ENCODE measurements at places on chromosomes 16 and 17.

DNA sequence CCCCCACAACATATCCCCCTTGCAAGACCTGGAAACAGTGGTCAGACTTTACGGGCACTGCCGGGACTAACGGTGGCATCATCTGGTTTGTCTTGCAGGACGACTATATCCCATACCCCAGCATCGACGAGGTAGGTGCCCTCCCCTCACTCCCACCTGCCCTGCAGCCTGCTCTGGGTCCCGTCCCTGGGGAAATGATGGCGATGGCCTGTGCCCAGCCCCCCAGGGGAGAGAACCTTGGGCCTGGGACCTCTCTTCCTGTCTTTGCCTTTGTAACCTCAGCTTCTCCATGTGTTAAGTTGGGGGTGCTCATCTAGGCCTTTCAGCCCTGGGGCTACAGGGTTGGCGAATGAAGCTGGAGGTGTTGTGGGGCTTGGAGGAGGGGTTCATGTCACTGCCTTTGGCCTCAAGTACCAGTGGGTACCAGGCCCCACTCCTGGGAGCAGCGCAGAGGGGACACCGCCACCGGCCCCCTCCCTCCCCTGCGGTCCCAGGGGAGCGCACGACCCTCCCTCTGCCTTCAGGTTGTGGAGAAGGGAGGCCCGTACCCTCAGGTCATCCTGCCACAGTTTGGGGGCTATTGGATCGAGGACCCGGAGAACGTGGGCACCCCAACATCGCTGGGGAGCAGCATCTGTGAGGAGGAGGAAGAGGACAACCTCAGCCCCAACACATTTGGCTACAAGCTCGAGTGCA lies 99.9 kb downstream of the OR1D5 start:
- DNase-seq, result no peak

DNA sequence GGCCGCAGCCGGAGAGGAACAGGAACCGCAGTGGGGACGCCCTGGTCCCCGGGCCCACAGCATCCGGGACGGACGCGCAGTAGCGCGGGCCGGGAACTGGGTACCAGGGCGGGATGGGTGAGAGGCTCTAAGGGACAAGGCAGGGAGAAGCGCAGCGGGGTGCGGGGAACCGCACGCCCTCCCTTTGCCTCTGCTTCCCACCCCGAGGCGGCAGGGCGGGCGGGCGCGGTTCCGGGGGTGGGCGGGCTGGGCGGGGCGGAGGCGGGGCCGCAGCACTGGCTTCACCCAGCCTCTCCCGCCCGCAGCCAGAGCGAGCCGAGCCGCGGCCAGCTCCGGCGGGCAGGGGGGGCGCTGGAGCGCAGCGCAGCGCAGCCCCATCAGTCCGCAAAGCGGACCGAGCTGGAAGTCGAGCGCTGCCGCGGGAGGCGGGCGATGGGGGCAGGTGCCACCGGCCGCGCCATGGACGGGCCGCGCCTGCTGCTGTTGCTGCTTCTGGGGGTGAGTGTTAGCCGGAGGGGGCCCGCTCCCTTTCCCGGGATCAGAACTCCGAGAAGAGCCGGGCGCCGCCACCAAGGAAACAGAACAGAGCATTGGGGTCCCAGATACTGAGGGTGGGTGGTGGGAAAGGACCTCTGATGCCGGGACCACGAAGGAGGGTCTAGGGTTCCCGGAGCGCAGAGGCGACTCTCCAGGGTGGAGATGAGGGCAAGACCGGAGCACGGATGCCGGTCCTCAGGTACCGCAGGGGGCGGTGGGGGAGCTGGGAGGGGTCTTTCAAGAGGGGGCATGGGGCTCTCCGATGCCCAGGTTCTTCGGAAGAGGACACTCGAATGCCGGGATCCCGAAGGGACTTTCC lies at the start of gene NGFR:
Gene NGFR (plus strand): TSS at position 308 of the 856 bp plus-strand sequence. CDS start 125 bp downstream, at position 433.
- DNase-seq, result no peak

GRCh38 chr17:55743103-55743679 lies 7.7 kb upstream of the PCTP start:
- DNase-seq, result no peak

- DNase-seq, result no peak
Observed at GRCh38 chr16:29925105-29925756, 795 bp downstream of the KCTD13 start.

DNA sequence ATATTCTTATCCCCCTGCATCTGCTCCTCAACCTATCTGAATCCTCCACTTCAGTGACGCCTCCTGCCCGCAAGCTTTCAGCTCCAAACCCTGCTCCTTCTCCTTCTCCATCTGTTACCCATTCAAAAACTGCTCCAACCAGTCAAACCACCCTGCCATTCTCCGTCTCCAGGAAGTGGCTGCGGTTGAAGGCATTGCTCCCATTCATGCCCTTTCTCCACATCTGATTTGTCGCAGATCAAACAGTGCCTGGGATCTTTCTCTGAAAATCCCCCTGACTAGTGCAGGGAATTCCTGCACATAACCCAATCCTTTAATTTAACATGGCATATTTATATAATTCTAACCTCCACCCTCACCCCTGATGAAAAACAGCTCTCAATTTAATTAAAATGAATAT lies 56.3 kb downstream of the SLFN5 start:
- DNase-seq, result no peak

GRCh38 chr17:35063514-35064223 lies at the start of gene RFFL:
Gene RFFL, minus strand, starts transcription at chr17:35063707. Its CDS starts 37,154 bp downstream, at chr17:35026553.
- DNase-seq, result peak; percentile 8

- DNase-seq, result no peak
Observed at GRCh38 chr17:77890771-77891170, 67.7 kb upstream of the TNRC6C start.

DNA sequence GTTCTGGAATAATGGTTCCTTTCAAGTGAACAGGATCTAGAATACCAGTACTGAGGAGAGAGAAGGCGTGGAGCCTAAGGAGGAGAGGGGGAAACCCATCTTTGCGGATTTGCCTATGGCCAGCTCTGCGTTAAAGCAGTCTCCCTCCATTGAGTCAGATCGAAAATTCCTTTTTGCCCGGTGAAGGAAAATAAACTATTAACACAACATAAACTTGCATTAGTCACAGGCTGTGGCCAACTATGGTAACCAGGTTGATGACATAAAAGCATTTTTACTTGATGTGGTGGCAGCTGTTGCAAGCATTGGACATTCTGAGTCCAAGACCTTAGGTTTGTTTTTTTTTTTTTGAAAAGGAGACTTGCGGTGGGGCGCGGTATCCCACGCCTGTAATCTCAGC lies 8.9 kb downstream of the LDAF1 start:
- no peak for DNase-seq

GRCh38 chr17:15966183-15966878 lies 21.4 kb downstream of the ADORA2B start:
- peak; percentile 42 for DNase-seq

- DNase-seq, result no peak
Observed at GRCh38 chr17:72030067-72030899, 90.5 kb upstream of the SOX9 start.

- DNase-seq, result no peak
Observed at GRCh38 chr16:74743668-74744299, 30.8 kb downstream of the FA2H start.
